Hematopoietic multipotent progenitor cell treated with erythropoietin and hydrocortisone succinate and interleukin-3 and kit ligand, for 6 days (in vitro differentiated cells): ENCODE measurements at places on chromosomes 5 and 9.

DNA sequence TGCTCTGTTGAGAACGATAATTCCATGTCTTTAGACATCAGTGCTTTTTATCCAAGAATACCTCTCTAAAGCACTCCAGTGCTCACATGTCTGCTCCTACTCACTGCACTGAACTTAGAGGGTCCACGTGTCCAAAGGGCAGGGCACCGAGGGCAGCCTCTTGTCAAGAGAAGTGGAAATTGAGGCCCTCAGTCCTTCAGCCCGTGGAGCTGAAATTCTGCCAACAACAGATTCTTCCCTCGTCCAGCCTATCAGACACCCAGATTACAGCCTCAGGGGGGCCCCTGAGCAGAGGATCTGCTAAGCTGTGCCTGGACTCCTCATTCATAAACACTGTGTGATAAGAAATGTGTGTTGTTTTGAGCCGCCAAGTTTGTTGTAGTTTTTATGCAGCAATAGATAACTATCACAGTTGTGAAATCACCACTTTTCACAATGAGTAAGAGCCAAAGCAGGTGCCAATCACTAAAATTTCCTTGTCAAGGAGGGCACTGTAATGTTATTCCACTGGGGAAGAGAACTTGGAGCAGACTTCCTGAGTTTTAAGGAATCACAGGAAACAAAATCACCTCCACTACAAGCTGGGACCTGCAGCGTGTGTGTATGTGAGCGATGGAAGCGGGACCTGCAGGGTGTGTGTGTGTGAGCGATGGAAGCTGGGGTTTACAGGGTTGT is 58.8 kb upstream of the IGFBPL1 start:
- no peak for DNase-seq

- DNase-seq = peak; percentile 90
These were observed at the start of gene MGAT4B for GRCh38 chr5:179806250-179807048. Gene MGAT4B, minus strand, starts transcription at chr5:179806866. Its CDS starts 283 bp downstream, at chr5:179806583.

GRCh38 chr5:78648359-78649210 is at the start of gene LHFPL2:
Gene LHFPL2, minus strand, starts transcription at chr5:78648772. Its CDS starts 138,559 bp downstream, at chr5:78510213.
- peak; percentile 50 for DNase-seq

GRCh38 chr9:89917861-89918260 is 313.0 kb downstream of the GADD45G start:
- DNase-seq = no peak

GRCh38 chr5:27810458-27810857 is 772.1 kb upstream of the CDH9 start:
- DNase-seq = no peak

DNA sequence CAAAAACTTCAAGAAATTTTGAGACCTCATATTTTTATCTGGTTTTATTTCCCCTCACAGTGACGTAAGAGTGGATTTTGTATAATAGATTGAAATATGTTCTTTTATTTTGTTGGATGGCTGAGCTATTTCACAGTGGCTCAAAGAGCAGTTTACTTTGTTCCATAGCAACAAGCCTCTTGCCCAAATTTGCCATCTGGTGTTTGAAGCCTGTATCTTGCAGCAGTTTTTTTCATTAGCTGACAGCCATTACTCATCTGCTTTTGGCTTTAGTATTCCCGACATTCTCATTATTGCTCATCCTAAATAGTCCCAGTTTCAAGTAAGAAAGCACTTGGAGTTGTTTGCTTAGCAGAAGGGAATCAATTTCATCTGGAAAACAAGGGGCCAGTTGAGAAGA is 36.3 kb downstream of the GDA start:
- no peak for DNase-seq
